Colonic mucosa (tissue), 4 donors: ENCODE measurements at places on chromosomes 12 and 14. TPM values are rescaled to one million over a fixed set of nuclear protein-coding genes. Genes with fewer than 3 reads are reported as not detected.

LTBR gene
- total RNA-seq, result 129 TPM

PLEKHD1 gene
- total RNA-seq, result 0.10 TPM

- no peaks in the 10 kb centered on the region for H3K36me3 ChIP-seq
- no peak overlapping the region for H3K4me3 ChIP-seq
- H3K4me1 ChIP-seq, result no peaks in the 10 kb centered on the region
These were observed 384.8 kb downstream of the TMEM121 start for GRCh38 chr14:105911006-105911847.

DUSP6 gene
- 53.8 TPM for total RNA-seq

KLRD1 gene
- 1.1 TPM for total RNA-seq

GRCh38 chr14:105173901-105174894, 5.6 kb upstream of the JAG2 start:
- H3K27me3 ChIP-seq, result peaks cover 6% of the 10 kb centered on the region
- no peak for DNase-seq
- no peaks in the 10 kb centered on the region for H3K36me3 ChIP-seq
- H3K27ac ChIP-seq, result no peak overlapping the region

- DNase-seq, result no peak
- H3K27me3 ChIP-seq, result no peaks in the 10 kb centered on the region
- H3K27ac ChIP-seq, result peak overlapping the region; percentile 95
- H3K4me1 ChIP-seq, result peaks cover 26% of the 10 kb centered on the region
These were observed 4.8 kb downstream of the PHB2 start for GRCh38 chr12:6965714-6966113.

- H3K4me3 ChIP-seq, result no peak overlapping the region
- no peak overlapping the region for H3K27ac ChIP-seq
These were observed 128.1 kb upstream of the MAP1LC3B2 start for GRCh38 chr12:116430911-116431565.

LRP1 gene
- total RNA-seq, result 107 TPM

KRT86 gene
- not detected for total RNA-seq

DNA sequence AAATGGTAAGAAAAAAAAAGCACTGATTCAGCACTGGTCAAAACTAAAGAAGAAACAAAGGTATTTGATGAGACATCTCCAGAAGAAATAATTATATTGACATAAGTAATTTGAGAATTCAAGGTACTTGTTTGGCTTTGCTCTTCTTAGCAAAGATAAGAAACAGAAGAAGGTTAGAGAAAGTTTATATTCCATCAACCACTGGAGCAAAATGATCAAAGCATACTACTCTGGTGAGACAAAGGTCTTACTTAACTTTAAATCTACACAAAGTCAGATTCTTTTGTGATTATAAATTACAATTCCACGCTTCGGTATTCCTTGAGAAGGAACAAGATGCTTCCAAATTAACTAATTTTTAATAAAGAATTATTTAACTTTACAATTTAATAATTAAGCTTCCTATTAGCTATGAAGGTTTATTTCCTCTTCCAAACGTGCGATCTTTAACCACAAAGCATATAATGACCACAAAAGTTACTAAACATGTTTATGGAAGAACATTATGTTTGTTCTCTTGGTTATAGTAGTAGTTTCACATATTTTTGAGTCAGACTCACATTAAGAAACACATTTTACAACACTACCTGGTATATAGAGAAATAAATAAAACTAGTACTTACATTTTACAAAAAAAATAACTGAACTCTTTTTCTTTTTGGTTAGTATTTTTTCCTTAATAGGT, 53.4 kb downstream of the METTL25 start:
- no peaks in the 10 kb centered on the region for H3K4me1 ChIP-seq
- DNase-seq, result no peak
- H3K27me3 ChIP-seq, result no peaks in the 10 kb centered on the region
- no peak overlapping the region for H3K27ac ChIP-seq
- H3K36me3 ChIP-seq, result no peaks in the 10 kb centered on the region

- no peak for DNase-seq
- H3K4me3 ChIP-seq, result no peak overlapping the region
These were observed 1908.1 kb upstream of the SEL1L start for GRCh38 chr14:83441801-83442200.

RAD9B gene
- total RNA-seq, result 0.69 TPM

GRCh38 chr12:76241371-76241770, 106.8 kb downstream of the BBS10 start:
- H3K27ac ChIP-seq, result no peak overlapping the region
- no peak overlapping the region for H3K4me3 ChIP-seq
- no peak for DNase-seq
- no peaks in the 10 kb centered on the region for H3K36me3 ChIP-seq
- H3K4me1 ChIP-seq, result no peaks in the 10 kb centered on the region

DNA sequence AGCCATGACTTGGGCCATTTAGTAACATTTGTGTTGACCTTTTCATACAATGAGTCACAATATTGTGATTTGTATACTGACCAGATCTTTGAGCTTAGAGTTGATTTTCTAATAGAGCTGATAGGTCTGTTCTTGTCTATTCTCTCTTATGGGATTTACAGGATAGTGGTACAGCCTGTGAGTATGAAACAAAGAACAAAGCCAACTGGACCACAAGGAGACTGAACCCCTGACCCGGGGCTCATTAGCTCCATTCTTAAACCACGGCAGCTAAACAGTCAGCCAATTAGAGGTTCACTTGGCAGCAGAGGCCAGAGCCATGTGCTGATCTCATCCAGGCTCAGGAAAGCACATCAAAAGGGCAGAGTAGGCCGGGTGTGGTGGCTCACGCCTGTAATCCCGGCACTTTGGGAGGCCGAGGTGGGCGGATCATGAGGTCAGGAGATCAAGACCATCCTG, 59.1 kb upstream of the GNPNAT1 start:
- H3K4me3 ChIP-seq, result no peak overlapping the region
- no peak for DNase-seq
- no peak overlapping the region for H3K27ac ChIP-seq
- no peaks in the 10 kb centered on the region for H3K27me3 ChIP-seq
- H3K36me3 ChIP-seq, result no peaks in the 10 kb centered on the region

DNA sequence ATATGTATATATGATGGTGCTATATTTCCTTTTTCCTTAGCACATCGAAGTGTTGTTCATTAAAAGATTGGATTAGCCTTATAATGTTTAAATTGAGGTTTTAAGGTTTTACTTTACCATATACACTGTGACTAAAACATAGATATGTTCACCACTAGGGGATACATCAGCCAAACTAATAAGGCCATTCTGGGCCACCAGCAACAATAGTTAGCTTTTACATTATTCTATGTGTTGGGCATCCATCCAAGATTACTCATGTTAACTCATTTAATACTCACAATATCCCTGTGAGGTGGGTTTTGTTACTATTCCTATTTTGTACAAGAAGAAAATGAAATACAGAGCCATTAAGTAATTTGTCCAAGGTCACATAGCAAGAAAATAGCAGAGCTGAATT, 202.6 kb upstream of the AVPR1A start:
- H3K27ac ChIP-seq, result no peak overlapping the region
- H3K36me3 ChIP-seq, result no peaks in the 10 kb centered on the region
- no peak overlapping the region for H3K4me3 ChIP-seq
- no peaks in the 10 kb centered on the region for H3K4me1 ChIP-seq
- no peak for DNase-seq

NDUFA9 gene
- total RNA-seq, result 225 TPM

SCYL2 gene
- total RNA-seq, result 91.1 TPM

GRCh38 chr12:69579029-69579428, 6.2 kb upstream of the CCT2 start:
- no peak overlapping the region for H3K4me3 ChIP-seq
- DNase-seq, result no peak
- no peaks in the 10 kb centered on the region for H3K27me3 ChIP-seq
- no peak overlapping the region for H3K27ac ChIP-seq

GRCh38 chr14:58817846-58818245, 180.1 kb downstream of the DACT1 start:
- no peaks in the 10 kb centered on the region for H3K4me1 ChIP-seq
- H3K27ac ChIP-seq, result no peak overlapping the region
- no peak for DNase-seq
- H3K36me3 ChIP-seq, result no peaks in the 10 kb centered on the region
- H3K4me3 ChIP-seq, result no peak overlapping the region
- H3K27me3 ChIP-seq, result no peaks in the 10 kb centered on the region

- peak overlapping the region; percentile 81 for H3K27ac ChIP-seq
- peaks cover 34% of the 10 kb centered on the region for H3K4me1 ChIP-seq
- no peak overlapping the region for H3K4me3 ChIP-seq
- H3K36me3 ChIP-seq, result no peaks in the 10 kb centered on the region
These were observed 33.9 kb downstream of the ACTN1 start for GRCh38 chr14:68945190-68945584.

C12orf50 gene
- not detected for total RNA-seq

PRB2 gene
- total RNA-seq, result not detected

DNA sequence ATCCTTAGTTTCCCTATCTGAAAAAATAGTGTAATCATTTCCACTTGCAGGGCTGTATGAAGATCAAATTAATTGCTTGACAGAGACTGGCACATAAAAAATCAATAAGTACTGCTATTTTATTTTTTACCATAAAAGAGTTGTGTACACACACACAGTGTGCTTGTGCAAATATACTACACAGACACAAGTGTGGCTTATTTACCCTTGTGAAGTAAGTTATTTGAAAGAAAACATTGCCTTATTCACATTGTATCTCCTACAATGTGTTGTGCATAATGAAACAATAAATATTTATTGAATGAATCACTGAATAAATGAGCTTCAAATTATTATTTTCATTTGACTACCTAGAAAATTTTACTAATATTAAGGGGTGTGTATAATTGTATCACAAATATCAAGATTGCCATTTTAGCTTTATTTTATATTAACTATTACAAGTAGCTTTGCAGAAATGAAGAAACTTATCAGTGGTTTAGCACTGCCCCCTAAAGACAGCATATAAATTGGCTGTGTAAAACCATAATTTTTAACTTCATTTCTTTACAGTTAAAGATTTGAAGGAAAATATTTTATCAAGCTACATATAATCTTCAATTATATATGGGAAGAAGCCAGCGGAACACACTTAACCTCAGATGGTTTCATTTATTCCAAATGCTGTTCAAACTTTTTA, 11.3 kb downstream of the GARIN6 start:
- DNase-seq, result no peak
- no peak overlapping the region for H3K4me3 ChIP-seq
- H3K27me3 ChIP-seq, result no peaks in the 10 kb centered on the region
- H3K27ac ChIP-seq, result no peak overlapping the region
- no peaks in the 10 kb centered on the region for H3K36me3 ChIP-seq

SLC16A7 gene
- 4.4 TPM for total RNA-seq

- no peaks in the 10 kb centered on the region for H3K4me1 ChIP-seq
- H3K36me3 ChIP-seq, result no peaks in the 10 kb centered on the region
- no peak overlapping the region for H3K4me3 ChIP-seq
- H3K27ac ChIP-seq, result no peak overlapping the region
These were observed 52.2 kb downstream of the NDUFA12 start for GRCh38 chr12:94951071-94951934.

DNA sequence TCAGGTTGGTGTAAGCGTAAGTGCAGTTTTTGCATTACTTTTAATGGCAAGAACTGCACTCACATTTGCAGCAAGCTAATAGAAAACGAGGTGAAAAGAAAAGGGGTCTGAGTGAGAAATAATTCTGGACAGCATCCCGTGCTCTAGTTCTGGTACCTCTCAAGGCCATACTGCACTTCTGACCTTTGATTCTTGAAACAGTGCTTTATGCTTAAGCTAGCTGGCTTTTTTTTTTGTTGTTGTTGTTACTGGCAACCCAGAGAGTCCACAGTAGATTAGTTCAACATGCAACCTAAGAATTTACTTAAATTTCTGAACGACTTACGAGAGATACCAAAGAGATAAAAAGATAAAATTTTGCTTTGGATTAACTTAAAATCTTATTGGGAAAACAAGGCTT, 75.2 kb upstream of the PRKD1 start:
- DNase-seq, result no peak
- H3K4me1 ChIP-seq, result no peaks in the 10 kb centered on the region
- no peaks in the 10 kb centered on the region for H3K27me3 ChIP-seq
- H3K27ac ChIP-seq, result no peak overlapping the region
- no peaks in the 10 kb centered on the region for H3K36me3 ChIP-seq

DNA sequence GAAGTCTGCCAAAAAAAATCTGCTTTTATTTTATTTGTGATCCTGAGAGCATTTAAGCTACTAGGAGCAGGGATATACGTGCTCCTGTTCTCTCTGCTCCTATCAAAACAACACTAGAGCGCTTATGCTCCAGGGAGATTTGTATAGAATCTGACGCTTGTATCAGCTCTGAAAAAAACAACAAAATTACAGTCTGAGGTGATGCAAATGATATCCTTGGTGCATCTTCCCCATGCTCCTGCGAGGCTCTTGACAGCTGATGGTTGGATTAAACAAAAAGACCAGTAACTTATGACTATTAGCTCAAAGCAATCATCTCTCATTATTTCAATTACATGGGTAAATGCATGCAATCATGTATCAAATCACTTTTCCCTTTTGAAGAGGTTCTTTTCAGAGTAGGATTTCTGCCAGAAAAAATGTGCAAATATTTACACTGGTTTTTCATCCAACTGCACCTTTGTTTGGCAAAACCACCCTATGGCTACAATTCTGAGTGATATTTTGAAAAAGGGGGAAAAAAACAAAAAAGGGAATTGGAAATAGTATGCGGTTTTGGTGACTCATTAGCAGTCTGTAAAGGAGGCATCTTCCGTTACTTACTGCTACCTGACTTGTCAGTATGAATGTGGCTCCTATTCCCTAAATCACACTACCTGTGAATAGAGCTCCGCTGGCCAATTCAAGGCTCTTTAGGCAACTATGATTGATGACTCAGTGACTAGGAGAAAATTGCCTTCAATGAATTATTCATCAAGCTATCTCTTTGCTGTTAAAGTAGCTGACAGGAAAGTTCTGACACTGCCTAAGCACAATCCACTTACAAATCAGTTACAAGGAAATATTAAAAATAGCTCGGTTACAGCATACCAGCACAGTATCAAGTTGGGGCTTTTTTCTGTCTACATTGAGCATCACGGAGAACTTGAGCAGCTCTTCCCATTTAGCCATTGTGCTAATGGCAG, 450.0 kb downstream of the FOXG1 start:
- no peaks in the 10 kb centered on the region for H3K27me3 ChIP-seq
- H3K27ac ChIP-seq, result no peak overlapping the region
- H3K4me3 ChIP-seq, result no peak overlapping the region
- H3K36me3 ChIP-seq, result no peaks in the 10 kb centered on the region

- H3K36me3 ChIP-seq, result no peaks in the 10 kb centered on the region
- no peak for DNase-seq
- H3K4me3 ChIP-seq, result no peak overlapping the region
- H3K27me3 ChIP-seq, result no peaks in the 10 kb centered on the region
- no peaks in the 10 kb centered on the region for H3K4me1 ChIP-seq
These were observed 150.9 kb upstream of the SLC38A2 start for GRCh38 chr12:46523446-46523845.

- H3K36me3 ChIP-seq, result peaks cover 11% of the 10 kb centered on the region
- no peak for DNase-seq
- H3K4me3 ChIP-seq, result no peak overlapping the region
- no peaks in the 10 kb centered on the region for H3K27me3 ChIP-seq
- H3K27ac ChIP-seq, result no peak overlapping the region
These were observed 30.5 kb downstream of the ANAPC7 start for GRCh38 chr12:110373025-110373424.

DNA sequence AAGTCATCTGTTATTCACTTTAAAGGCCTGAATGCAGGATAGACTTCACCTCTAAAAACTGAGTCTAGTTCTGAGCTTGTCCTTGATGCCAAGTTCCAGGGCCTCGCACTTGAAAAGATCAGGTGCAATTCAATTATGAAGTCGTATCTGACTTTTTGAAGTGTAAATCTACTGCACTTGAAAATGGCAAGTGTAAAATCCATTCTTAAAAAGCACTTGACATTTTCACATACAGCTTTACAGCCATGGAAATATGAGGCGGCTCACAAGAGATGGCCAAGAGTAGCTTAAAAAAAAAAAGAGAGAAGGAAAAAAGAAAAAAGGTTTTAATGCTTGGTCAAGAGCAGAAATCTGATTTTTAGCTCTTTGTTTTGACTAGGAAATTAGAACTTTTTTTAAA, 172.5 kb downstream of the GXYLT1 start:
- no peaks in the 10 kb centered on the region for H3K36me3 ChIP-seq
- DNase-seq, result no peak
- H3K27ac ChIP-seq, result no peak overlapping the region

RACGAP1 gene
- total RNA-seq, result 36.2 TPM
